ENCODE measurements at places on chromosomes 3 and 15.

DNA sequence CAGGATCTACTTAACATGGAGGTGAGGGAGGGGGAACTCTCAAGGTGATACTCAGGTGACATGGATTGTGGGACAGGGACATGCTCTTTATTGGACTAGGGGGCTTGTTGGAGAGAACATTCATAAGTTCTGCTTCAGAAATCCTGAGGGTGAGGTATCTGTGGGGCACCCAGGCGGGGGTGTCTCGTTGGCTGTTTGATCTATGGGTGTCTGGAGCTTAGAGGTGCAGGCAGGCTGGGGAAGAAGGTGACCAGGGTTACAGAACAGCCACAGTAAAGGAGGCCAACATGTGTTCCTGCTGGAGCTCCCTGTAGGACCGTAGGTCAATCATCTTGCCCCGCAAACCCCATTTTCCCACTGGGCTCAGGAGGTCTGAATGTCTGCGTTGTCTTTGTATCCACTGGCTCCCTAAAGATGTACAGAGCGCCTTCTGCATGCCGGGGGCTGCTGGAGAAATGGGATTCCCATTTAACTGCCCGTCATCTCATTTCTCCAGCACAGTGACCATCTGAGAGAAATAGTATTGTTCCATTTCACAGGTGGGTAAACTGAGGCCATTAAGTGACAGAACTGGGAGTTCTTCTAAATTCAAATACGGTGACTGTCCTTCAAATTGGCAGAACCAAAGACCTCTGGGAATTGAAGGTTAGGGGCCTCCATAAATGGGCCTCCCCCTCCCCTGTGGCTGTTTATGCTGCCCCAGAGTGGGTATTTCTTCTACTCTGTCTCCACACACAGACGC lies 40.3 kb upstream of the TSEN2 start:
- ATAC-seq, result no peak

DNA sequence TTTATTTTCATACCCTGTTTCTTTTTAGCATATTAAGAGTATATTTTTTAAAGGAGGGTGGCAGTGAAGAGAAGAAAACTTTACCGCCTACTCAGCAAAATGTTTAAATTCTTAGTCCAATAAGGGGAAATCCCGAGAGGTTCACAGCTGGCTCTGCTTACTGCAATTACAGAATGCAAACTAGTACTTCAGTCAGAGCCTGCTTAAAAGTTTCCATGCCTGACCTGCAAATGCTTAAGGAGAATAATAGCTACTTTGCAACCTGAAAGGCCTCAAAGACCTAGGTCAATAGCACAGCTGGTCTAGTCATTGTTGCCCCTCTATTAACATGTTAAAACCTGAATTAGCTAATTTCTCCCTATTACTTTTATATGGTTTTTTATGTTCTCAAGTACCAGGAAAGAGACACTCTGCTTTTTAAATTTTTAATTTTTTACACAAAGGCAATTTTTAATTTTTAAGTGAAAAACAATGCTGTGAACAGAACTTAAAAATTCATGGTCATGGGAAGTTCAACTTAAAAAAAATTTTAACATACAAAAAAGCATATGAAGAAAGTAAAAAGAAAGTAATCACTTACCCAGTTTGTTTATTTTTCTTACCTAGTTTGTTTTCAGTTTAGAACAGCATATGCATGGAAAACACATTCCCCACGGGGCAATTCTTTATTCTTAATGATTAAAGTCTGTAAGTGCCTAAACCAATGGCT lies 79.2 kb downstream of the P3H2 start:
- peak; percentile 37 for ATAC-seq

DNA sequence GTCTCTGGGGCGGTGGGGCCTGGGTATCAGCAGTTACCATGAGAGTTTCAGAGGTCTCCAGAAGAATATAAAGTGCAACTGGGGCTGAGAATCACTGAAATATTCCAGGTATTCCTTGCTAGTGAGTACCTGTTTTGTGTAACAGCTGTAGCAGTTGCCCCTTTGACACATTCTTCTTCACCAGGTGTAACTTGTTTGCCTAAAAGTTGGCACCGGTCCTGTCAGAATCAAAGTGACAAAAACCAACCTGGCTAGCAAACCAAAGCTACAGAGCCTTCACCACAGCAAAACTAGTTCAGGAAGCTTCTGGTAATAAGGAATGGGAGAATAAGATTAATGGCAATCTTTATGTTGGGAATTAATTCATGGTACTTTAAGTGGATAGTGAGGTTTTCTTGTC lies 296.0 kb downstream of the NAALADL2 start:
- no peak for ATAC-seq

DNA sequence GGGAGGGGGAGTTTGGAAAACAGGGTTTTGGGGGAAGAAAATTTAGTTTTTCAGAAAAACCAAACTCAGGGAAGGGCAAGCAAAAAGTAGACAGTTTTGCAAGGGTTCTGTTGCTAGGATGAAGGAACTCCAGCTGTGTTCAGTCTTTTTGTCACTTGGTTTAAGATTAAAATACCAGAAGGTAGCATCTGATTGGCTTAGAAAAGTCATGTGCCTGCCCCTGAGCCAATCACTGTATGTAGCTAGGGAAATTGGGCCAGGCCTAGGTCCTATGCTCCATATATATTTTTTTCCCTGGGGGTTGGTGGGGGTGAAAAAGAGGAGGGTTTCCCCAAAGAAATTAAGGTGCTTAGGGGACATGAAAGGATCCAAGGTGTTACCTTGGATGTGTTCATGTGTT lies 24.3 kb downstream of the CLDN11 start:
- ATAC-seq, result no peak

- no peak for ATAC-seq
Observed at GRCh38 chr3:30440880-30441279, 165.5 kb upstream of the TGFBR2 start.
